ENCODE measurements at places on chromosomes 3 and 15.

- DNase-seq: no peak
Observed at GRCh38 chr3:64518950-64519349, 168.8 kb downstream of the ADAMTS9 start.

GRCh38 chr15:80677041-80677440 lies 18.1 kb upstream of the ABHD17C start:
- no peak for DNase-seq

- DNase-seq: no peak
Observed at GRCh38 chr3:183844606-183845005, 19.2 kb upstream of the MAP6D1 start.

DNA sequence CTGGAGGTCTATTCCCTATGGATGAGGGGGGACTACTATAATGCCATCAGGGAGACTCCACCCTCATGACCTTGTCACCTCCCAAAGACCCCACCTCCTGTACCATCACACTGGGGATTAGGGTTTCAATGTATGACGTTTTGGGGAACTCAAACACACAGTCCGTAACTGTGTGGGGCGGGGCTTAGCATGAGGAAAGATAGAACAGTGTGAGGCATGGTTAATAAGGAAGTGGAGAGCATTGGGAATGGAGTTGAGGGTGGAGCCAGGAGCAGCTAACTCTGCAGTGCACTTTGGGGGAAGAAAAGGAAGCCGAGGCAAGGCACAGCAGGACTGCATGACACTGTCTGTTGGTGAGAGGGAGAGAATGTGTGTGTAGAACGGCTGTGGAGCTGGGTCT lies 90.9 kb upstream of the AGBL1 start:
- DNase-seq: no peak

- DNase-seq: no peak
Observed at GRCh38 chr3:123755085-123755484, 129.0 kb downstream of the MYLK start.

Data from T-helper 1 cell (primary cell).